Activated naive CD8-positive, alpha-beta T cell treated with anti-CD3 and anti-CD28 coated beads for 36 hours (primary cell): ENCODE measurements at places on chromosomes 12 and 14. TPM values are rescaled to one million over a fixed set of nuclear protein-coding genes. Genes with fewer than 3 reads are reported as not detected.

The POU6F1 gene
- 6.5 TPM for total RNA-seq

The TSPAN19 gene
- not detected for total RNA-seq

The ADCY4 gene
- 1.0 TPM for total RNA-seq

DNA sequence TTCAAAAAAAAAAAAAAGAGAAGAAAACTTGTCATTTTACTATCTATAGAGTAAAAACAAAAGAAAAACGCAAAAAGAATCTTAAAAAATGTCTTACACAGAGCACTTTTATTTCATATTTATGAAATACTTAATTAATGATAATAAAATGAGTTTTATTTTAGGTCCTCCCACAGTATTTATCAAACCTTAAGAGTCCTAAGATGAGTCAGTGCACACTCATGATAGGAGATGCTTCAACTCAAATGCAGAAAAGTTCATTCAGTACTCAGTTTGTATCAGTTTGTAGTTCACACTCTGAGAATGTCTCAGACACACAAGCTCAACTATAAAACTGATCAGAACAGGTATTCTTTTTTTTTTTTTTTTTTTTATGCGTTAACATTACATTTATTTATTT is 41.7 kb downstream of the TRIM9 start:
- no peak overlapping the region for H3K4me3 ChIP-seq
- no peak for DNase-seq
- H3K27ac ChIP-seq, result no peak overlapping the region
- no peaks in the 10 kb centered on the region for H3K36me3 ChIP-seq

DNA sequence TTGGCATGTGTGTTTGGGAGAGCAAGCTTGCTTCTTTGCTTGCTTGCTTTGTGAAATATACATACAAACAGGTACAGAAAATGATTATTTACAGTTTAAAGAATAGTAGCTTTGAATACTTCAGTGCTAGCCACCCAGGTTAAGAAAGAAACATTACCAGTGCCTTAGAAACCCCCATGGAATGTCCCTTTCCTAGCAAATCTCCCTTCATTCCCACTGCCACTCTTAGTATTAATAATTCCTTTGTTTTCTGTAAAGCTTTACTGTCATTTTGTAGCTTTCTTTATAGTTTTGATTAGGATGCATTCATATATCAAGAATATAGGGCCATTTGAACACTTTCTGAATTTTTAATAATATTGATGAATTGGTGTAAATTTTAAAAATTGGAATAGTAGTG is 9.5 kb downstream of the SRGAP1 start:
- H3K4me3 ChIP-seq, result no peak overlapping the region
- H3K27me3 ChIP-seq, result peaks cover 12% of the 10 kb centered on the region
- no peak overlapping the region for H3K27ac ChIP-seq
- H3K4me1 ChIP-seq, result no peaks in the 10 kb centered on the region

DNA sequence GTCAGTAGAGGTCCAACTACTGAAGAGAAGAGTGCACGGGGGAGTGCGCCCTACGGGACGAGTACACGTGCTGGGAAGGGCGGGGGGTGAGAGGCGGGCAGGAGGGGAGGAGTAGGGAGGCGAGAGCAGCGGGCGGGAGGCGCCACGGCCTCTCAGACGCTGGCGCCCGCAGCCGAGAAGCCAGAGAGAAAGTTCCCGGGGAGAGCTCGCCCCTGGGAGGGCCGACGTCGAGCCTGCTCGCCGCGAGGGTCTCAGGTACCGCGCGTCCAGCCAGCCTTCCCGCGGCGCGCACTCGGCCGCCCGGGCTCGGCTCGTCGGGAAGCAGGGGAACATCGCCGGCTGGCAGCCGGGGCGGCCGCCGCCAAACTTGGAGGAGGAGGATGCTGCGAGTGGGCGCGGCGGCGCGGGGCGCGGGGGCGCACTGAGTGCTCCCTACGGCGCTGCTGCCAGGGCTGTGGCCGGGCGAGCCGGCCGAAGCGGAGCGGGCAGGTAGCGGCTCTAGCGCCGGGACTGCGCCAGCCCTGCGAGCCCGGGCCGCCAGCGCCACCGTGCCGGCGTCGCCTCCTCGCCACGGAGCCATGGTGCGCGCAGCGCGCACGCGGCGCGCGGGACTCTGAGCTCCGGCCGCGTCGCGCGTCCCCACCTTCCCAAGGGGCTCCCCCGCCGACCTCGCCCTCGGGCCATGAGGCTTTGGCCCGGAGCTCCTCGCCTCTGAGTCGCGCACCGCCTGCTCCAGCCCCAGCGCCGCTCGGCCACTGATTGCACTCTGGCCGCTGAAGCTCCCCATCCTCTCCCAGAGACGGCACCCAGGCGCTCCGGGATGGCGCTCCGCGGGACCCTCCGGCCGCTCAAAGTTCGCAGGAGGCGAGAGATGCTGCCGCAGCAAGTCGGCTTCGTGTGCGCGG is at the start of gene SLC24A4:
SLC24A4 (plus strand) TSS at position 155 of the 905 bp plus-strand sequence; CDS start at position 821, 666 bp downstream.
- H3K27ac ChIP-seq, result no peak within 1 kb of the TSS
- peak; percentile 40 for DNase-seq
- peak within 1 kb of the TSS; percentile 63 for H3K4me3 ChIP-seq

DNA sequence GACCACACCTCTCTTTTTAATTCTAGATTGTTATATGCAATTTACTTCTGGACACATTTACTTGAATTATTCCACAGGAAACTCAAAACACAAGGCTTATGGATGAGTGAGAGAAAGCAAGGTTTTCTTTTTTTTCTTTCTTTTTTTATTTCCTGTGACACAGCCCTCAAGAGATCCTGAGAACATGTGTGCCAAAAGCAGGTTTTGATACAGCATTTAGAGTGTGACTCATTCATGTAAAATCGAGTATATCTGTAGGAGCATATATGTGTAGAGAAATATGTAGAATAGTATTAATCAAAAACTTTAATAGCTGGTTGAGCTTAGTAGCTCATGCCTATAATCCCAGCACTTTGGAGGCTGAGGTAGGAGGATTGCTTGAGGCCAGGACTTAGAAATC is 4.4 kb upstream of the MAX start:
- peaks cover 6% of the 10 kb centered on the region for H3K27me3 ChIP-seq
- no peaks in the 10 kb centered on the region for H3K36me3 ChIP-seq
- peaks cover 4% of the 10 kb centered on the region for H3K4me1 ChIP-seq
- no peak overlapping the region for H3K4me3 ChIP-seq
